ENCODE measurements at places on chromosomes 12 and 14.

GRCh38 chr12:81077329-81077685, 572 bp upstream of the ACSS3 start:
- DNase-seq, result no peak

DNA sequence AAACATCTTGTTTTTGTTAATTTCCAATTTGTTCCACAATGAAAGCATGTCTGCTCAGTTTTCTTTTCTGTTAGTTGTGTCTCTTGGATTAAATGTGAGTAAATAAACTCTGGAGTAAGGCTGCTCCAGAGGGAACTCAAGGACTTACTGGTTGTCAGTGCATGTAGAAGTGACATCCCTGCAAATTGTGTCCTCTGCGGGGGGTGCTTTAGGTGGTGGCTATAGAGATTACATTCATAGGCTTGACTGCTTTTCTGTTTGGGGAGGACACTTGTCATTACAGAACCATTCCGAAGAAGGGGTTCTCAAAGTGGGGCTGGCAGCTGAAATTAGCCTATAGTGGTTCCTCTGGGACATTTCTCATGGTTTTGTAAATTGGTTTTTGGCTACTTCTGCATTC, 8.8 kb downstream of the TMTC2 start:
- no peak for DNase-seq

DNA sequence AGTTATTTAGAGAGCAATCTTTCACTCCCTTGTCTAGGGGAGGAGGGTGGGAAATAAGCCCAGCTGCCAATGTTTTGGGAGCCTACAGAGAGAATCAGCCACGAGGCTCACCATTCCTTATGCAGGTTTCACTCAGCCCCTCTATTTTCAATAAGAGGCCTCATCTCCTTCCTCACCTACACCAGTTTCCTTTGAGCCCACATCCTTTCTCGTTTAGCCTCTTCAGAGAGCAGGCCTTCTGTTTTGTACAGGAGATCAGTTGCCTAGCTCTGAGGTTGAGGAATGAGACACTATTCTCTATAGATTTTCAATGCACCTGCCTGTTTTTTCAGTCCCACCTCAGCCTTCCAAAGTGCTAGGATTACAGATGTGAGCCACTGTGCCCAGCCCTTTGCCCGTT, 17.9 kb downstream of the SNAPC1 start:
- no peak for DNase-seq

DNA sequence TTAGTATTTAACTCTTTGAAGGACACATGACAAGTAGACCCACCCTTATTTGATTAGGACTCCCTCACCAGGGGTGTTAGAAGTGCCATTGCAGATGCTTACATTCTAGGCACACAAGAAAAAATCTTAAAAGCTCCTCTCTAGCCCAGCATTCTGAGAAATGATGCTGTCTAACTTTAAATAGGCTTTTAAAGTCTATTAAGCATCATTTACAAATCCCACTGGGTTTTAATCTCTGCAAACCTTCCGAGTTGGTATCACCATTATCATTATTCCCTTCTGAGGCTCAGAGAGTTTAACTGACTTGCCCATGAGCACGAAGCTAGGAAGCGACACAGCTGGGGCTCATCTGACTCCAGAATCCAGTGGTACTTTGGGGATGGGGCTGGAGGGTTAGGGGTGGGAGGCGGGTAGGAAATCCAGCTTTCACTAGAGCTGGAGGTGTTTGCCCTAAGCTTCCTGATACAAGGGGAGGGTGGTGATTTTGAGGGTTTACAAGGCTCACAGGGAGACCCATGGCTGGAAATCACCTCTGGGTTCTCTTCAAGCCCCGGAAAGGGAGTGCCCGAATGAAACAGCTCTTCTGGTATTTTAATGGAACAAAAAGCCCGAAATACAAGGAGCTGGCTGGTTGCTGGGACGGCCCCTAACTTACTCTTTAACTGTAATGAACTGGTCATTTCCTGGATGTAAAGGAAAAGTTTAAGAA, 109.2 kb upstream of the FUT8 start:
- DNase-seq, result no peak

DNA sequence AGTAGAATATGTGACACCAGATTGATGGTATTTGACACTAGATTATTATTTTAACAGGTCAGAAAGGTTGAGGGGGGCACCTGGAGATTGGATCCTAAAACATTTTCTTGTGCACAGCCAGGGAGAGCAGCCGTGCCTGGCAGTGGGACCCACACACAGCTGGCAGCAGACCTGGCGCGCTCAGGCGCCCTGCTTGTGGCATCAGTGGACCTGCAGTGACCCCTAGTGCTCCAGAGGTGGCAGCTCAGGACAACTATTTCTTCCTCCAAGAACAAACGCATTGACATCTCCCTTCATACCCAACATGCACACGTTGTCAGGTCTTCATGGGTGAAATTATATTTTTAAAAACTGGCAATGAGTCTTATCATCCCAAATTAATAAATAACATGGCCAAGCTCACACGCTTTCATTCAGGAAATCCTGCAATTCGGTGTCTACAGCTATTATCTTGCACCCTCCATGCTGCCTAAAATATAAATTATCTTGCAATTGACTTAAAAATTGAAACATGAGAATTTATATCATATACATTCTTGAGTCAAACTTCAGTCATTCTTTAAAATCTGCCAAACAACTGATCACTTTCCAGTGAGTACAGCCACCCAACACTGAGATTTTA, 7.7 kb upstream of the TMEM132D start:
- DNase-seq, result peak; percentile 18

DNA sequence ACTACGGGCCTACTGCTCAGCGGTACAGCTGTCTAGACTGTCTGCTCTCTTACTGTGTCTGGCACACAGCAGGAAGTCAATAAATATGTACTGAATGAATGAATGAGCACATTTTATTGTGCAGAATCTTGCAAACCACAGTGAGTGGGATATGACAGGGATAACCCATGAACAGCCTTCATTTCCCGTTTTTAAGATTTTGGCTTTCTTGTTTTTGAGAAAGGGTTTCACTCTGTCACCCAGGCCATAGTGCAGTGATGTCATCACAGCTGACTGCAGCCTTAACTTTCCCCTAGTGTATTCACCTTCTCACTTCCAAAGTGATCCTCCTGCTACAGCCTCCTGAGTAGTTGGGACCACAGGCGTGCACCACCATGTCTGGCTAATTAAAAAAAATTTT, 203.1 kb downstream of the AEBP2 start:
- no peak for DNase-seq

DNA sequence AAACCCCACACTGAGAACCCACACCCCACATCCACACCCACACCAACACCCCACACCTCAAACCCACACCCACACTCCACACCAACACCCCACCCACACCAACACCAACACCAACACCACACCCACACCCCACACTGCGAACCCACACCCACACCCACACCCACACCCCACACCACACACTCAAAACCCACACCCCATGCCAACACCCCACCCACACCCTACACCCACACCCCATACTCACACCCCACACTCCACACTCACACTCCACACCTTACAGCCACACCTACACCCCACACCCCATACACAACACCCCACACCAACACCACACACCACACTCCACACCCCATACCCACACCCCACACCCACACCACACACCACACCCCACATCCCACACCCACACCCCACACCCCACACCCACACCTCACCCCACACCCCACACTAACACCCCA, 38.0 kb downstream of the TMEM120B start:
- no peak for DNase-seq

GRCh38 chr12:20368114-20368650, at the start of gene PDE3A:
Gene PDE3A, plus strand, starts transcription at chr12:20368537. Its CDS starts 748 bp downstream, at chr12:20369285.
- DNase-seq, result no peak

- no peak for DNase-seq
Observed at GRCh38 chr14:92173668-92174067, 51.9 kb downstream of the CPSF2 start.

- no peak for DNase-seq
Observed at GRCh38 chr12:54187075-54187474, 1.7 kb downstream of the SMUG1 start.

DNA sequence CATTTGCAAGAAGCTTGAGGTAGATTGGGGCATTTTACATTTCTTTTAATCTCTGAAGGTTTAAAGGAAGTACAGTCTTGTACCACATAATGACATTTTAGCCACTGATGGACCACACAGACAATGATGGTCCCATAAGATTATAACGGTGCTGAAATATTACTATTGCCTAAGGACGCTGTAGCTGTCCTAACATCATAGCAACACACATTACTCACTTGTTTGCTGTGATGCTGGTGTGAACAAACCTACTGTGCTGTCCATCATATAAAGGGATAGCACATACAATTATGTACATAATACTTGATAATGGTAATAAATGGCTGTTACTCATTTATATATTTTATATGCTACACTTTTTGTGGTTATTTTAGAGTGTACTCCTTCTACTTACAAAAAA, 127.1 kb upstream of the CPNE8 start:
- DNase-seq, result no peak

DNA sequence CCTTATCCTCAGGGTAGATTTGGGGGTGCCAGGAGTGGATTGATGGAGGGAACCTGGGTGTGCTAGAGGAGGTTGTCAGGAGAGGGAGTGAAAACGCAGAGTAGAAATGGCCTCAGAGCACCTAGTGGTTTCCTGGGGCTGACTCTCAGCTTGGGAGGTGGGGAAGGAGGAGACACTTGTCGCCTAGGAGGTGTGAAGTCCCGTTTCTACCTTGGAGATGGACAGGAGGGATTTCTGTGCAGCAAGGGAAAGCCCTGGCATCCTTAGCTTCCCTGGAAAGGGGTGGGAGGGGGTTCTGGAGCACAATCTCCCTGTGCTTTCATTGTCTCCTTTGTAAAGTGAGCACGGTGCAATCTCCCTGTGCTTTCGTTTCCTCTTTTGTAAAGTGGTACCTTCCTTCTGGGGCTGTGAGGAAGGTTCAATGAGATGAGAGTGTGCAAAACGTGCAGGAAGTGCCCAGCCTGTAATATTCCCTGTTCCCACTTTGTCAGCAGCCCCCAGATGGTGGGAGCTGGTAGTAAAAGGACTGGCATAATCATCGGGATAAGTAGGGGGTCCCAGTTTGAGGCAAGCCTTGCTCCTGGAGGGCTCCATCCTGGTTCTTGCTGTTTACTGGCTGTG, 1.6 kb downstream of the OAS3 start:
- DNase-seq, result no peak

Measured in stimulated activated CD4-positive, alpha-beta T cell treated with anti-CD3 and anti-CD28 coated beads, Interleukin-2, amount 100 ng/mL, for 48 hours (primary cell).